ENCODE measurements at places on chromosomes 13 and 19. TPM values are rescaled to one million over a fixed set of nuclear protein-coding genes. Genes with fewer than 3 reads are reported as not detected.

DNA sequence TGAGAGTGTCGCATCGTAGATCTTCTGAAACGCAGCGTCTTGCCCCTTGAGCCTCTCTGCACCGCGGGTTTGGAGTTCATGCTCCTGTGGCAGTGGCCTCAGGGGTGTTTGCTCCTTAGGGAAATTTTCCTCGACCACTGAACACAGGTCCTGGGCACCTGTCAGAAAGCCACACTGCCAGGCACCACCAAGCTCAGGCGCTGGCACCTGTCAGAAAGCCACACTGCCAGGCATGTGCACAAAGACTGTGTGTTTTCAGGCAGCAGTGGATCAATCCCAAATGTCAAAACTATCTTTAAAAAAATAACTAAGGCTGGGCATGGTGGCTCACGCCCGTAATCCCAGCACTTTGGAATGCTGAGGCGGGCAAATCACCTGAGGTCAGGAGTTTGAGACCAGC, 87.1 kb downstream of the ATP11A start:
- DNase-seq: peak; percentile 53
- no peak overlapping the region for H3K4me3 ChIP-seq
- H3K36me3 ChIP-seq: no peaks in the 10 kb centered on the region
- no peaks in the 10 kb centered on the region for H3K27me3 ChIP-seq

- no peaks in the 10 kb centered on the region for H3K27me3 ChIP-seq
- DNase-seq: no peak
- no peak overlapping the region for H3K27ac ChIP-seq
- no peaks in the 10 kb centered on the region for H3K36me3 ChIP-seq
Observed at GRCh38 chr13:41981951-41982715, 21.2 kb upstream of the VWA8 start.

- peak; percentile 94 for DNase-seq
- H3K4me3 ChIP-seq: no peak overlapping the region
- H3K27ac ChIP-seq: no peak overlapping the region
- no peaks in the 10 kb centered on the region for H3K27me3 ChIP-seq
Observed at GRCh38 chr19:48970923-48971395, 5.8 kb downstream of the FTL start.

GRCh38 chr19:55096061-55096701, 20.5 kb downstream of the EPS8L1 start:
- H3K27ac ChIP-seq: no peak overlapping the region
- H3K36me3 ChIP-seq: peaks cover 20% of the 10 kb centered on the region
- no peak overlapping the region for H3K4me3 ChIP-seq
- H3K27me3 ChIP-seq: no peaks in the 10 kb centered on the region

DNA sequence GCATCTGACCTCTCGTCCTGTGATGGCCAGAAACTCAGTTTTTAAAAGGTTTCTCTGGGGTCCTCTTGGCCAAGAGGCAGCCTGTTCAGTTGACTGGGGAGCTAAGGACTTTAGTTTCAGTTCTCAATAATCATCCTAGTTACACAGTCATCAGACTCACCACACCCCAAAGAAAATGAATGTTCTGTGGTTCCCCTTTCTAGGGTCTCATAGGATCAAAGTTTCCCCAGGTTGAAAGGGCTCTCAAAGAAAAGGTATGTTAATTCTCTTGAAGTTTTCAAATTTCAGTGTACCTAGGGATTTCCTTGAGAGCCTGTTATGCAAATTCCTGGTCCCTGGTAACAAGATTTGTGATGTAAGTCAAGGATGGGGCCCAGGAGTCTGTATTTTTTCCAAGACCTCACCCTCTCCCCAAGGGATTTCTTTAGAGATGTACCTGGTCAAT, 94.9 kb downstream of the FAM216B start:
- H3K36me3 ChIP-seq: no peaks in the 10 kb centered on the region
- H3K4me3 ChIP-seq: no peak overlapping the region
- no peaks in the 10 kb centered on the region for H3K4me1 ChIP-seq

DNA sequence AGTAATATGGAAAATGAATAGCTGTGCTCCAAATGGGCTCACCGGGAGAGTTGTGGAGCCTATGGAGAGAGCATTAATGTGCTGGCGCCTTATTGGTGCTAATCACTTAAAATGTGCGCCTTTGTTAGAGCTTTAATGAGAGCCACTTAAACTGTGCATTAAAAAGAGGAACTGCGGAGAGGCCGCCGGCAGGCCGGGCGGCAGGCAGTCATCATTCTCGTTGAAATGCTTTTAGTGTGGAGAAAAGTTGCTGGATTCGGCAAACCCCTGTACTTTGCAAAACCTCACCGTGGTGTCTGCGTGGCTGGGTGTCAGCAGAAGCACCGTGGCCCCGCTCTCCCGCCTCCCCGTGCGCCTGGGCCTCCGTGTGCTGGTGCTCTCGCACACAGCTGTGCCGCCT, 105.5 kb downstream of the KDM4B start:
- no peak for DNase-seq
- no peak overlapping the region for H3K27ac ChIP-seq
- no peaks in the 10 kb centered on the region for H3K27me3 ChIP-seq
- H3K4me1 ChIP-seq: no peaks in the 10 kb centered on the region
- peaks cover 13% of the 10 kb centered on the region for H3K36me3 ChIP-seq

GRCh38 chr19:33406521-33407139, 33.1 kb downstream of the CEBPG start:
- H3K4me1 ChIP-seq: no peaks in the 10 kb centered on the region
- DNase-seq: peak; percentile 99
- no peak overlapping the region for H3K27ac ChIP-seq
- H3K36me3 ChIP-seq: no peaks in the 10 kb centered on the region
- no peak overlapping the region for H3K4me3 ChIP-seq

GRCh38 chr19:30359936-30360335, 12.2 kb upstream of the ZNF536 start:
- no peak for DNase-seq
- H3K4me1 ChIP-seq: no peaks in the 10 kb centered on the region
- no peaks in the 10 kb centered on the region for H3K27me3 ChIP-seq

DNA sequence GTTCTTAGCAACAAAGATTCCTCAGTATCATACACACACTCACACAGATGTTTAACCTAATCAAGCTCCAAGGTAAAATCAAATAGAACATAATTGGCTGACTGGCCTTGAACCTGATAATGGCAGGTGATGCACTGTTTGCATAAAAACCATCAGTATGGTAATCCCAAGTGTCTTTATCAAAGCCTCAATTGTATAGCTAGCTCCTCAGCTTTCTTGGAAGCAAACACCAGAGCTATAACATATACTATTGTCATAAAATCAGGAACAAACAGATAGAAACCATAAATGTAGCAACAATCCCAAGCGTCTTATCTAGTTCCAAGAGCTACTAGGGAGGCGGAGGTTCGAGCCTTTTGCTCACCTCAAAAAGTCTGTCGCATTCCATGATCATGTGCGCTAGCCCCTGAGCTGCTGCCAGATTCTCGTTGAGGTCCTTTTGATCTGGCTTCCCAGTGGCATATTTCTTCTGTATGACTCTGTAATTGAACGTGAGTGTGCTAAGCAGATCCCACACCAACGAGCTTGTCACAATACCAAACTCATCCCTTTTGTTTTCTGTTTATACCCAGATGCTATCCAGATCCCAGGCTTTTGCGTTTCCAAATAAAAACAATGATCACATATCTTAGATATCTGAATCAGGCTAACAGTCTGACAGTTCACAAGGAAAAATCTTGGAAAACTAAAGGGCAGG, 95.3 kb downstream of the KL start:
- peaks cover 53% of the 10 kb centered on the region for H3K4me1 ChIP-seq
- no peaks in the 10 kb centered on the region for H3K27me3 ChIP-seq
- DNase-seq: peak; percentile 75
- peak overlapping the region; percentile 82 for H3K27ac ChIP-seq

DNA sequence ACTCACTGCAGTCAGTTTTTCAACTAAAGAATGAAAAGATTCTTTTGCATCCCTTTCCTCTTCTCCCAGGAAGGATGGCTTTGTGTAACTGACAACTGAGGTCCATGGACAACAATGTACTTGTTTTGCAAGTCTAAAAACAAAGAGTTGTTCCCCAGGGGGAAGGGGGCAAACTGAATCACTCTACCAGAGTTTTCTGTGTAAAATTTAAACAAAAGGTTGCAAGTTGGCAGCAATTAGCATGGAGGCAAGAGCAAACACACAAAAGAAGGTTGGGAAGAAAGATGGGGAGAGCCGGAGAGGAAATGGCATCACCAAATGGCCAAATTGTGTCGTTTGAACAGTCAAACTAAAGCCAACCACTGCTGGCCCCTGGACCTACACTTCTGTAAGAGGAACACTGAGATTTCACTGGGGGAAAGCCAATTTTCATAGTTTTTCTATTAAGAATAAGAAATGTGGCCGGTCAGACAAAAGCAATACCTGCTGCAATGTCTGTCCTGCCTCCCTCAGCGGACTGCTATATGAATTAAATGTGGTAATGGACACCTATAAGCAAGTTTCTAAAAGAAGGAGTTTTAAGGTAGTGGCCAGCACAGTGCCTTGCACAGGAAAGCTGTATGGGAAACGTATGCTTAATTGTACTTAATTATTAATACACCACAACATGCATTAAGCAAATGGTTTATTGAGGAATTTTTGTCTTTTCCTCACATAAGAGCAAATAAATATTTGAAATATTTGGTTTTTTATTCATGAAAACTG, 16.1 kb upstream of the SACS start:
- no peak overlapping the region for H3K27ac ChIP-seq
- no peak for DNase-seq
- H3K27me3 ChIP-seq: no peaks in the 10 kb centered on the region
- H3K36me3 ChIP-seq: no peaks in the 10 kb centered on the region
- no peak overlapping the region for H3K4me3 ChIP-seq
- H3K4me1 ChIP-seq: no peaks in the 10 kb centered on the region

GRCh38 chr13:20772401-20773131, 1.2 kb downstream of the EEF1AKMT1 start:
- H3K27ac ChIP-seq: peak overlapping the region; percentile 96
- no peaks in the 10 kb centered on the region for H3K27me3 ChIP-seq
- H3K36me3 ChIP-seq: peaks cover 12% of the 10 kb centered on the region
- DNase-seq: no peak
- H3K4me1 ChIP-seq: peaks cover 10% of the 10 kb centered on the region

GRCh38 chr13:77740931-77741596, 43.6 kb downstream of the SLAIN1 start:
- H3K36me3 ChIP-seq: no peaks in the 10 kb centered on the region
- no peak overlapping the region for H3K4me3 ChIP-seq
- DNase-seq: no peak
- no peaks in the 10 kb centered on the region for H3K27me3 ChIP-seq
- H3K27ac ChIP-seq: no peak overlapping the region

DNA sequence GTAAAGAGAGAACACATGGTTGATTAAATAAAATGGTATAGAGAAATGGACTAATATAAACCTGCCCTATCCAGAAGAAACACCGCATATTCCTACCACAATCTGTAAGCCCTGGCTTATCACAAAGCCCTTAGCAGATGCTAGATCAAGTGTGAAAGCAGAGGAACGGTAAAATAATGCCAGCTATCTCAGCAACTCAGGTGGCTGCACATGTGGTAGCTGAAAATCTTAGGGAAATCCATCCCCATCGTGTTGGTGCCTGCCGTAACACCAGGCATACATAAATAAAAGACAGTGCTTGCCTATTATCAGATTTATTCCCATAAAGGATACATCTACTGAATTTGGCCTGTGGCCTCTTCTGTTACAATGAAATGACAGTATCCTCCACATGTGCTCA, 304.1 kb upstream of the MAB21L1 start:
- no peak overlapping the region for H3K27ac ChIP-seq
- no peaks in the 10 kb centered on the region for H3K4me1 ChIP-seq
- no peaks in the 10 kb centered on the region for H3K36me3 ChIP-seq
- H3K4me3 ChIP-seq: no peak overlapping the region
- DNase-seq: no peak

DNA sequence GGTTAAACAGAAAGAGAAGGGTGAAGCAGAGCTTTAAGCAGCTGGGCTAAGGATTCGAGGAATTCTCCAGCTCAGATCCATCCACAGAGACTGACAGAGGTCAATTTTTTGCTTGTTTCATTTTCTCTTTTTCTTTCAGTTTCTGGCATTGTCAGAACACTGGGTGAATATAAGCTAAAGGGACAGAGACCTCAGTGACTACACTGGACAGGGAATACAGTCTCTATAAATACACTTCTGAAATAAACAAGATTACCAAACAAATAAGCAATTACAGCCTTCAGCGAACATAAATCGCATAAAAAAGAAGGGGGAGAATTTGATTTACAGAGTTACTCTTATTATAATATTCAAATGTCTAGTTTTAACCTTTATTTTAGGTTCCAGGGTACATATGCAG, 3.7 kb upstream of the ZNF441 start:
- H3K4me3 ChIP-seq: no peak overlapping the region
- DNase-seq: no peak
- no peaks in the 10 kb centered on the region for H3K27me3 ChIP-seq

DNA sequence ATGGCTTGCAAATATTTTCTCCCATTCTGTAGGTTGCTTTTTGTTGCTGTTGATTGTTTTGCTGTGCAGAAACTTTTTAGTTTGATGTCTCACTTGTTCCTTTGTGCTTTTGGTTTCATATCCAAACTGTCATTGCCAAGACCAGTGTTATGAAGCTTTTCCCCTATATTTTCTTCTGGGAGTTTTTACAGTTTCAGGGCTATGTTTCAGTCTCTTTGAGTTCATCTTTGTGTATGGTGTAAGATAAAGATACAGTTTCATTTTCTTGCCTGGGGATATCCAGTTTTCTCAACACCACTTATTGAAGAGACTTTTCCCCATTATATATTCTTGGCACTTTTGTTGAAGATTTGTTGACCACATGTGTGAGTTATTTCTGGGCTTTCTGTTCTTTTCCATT, 139.9 kb downstream of the MRPL57 start:
- H3K27me3 ChIP-seq: no peaks in the 10 kb centered on the region
- H3K4me3 ChIP-seq: no peak overlapping the region
- no peak for DNase-seq
- no peaks in the 10 kb centered on the region for H3K4me1 ChIP-seq
- no peaks in the 10 kb centered on the region for H3K36me3 ChIP-seq

Gene PLEKHJ1
- 43.4 TPM for total RNA-seq

Gene PDS5B
- 28.9 TPM for total RNA-seq

Gene SCEL
- not detected for total RNA-seq

Gene SIGLEC8
- total RNA-seq: not detected

Gene CASP14
- total RNA-seq: not detected

Gene ZNF506
- 14.8 TPM for total RNA-seq

Gene SULT2A1
- not detected for total RNA-seq

Measured in osteoblast (primary cell).